ENCODE measurements at places on chromosomes 12 and 14. TPM values are rescaled to one million over a fixed set of nuclear protein-coding genes. Genes with fewer than 3 reads are reported as not detected.

The GLI1 gene
- 0.17 TPM for total RNA-seq

The KRT73 gene
- total RNA-seq = not detected

The SLC6A13 gene
- not detected for total RNA-seq

- no peaks in the 10 kb centered on the region for H3K36me3 ChIP-seq
- no peaks in the 10 kb centered on the region for H3K27me3 ChIP-seq
- DNase-seq = no peak
- no peaks in the 10 kb centered on the region for H3K4me1 ChIP-seq
- H3K27ac ChIP-seq = no peak overlapping the region
- H3K4me3 ChIP-seq = no peak overlapping the region
Observed at GRCh38 chr12:11136075-11136474, 1.6 kb upstream of the TAS2R30 start.

Measured in esophagus muscularis mucosa (tissue), 4 donors.